ENCODE measurements at places on chromosomes 4 and X. TPM values are rescaled to one million over a fixed set of nuclear protein-coding genes. Genes with fewer than 3 reads are reported as not detected.

The FABP2 gene
- under 0.01 TPM for total RNA-seq

The TCEAL9 gene
- 159 TPM for total RNA-seq

The UGT2B15 gene
- total RNA-seq = not detected

The BTC gene
- under 0.01 TPM for total RNA-seq

The ZNF185 gene
- 4.2 TPM for total RNA-seq

The PDE6B gene
- not detected for total RNA-seq

The METTL14 gene
- total RNA-seq = 77.5 TPM
